ENCODE measurements at places on chromosomes 1 and 21.

DNA sequence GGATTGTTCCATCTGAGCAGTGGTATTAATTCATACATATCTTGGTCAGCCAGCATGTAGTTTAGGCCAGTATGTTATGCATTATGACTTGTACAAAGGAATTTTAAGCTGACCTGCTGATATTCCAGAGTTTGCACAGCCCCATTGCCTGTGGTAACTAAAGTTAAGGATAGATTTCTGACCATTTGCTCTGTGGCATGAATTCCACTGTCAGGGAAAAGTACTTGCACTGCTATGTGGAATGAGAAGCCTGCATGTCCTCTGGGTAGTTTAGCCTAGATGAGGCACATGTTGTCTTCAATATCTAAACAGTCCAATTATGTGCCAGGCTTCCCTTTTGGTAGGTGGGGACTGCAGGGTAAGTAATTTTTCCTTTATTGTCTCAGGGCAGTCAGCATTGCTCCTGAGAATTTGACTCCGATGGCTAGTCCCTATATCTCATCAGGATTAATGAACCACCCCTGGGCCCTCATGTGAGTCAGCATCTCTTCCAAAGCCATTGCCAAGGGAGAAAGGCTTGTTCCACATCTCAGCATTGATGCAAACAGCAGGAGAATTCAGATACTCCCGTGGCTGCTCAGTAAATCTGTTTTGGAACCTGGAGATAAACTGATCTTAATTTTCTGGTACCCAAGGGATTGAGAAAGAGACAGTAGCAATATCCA, 30.2 kb downstream of the NEK7 start:
- no peak for DNase-seq

GRCh38 chr1:167964646-167965045, 27.8 kb upstream of the MPC2 start:
- no peak for DNase-seq

DNA sequence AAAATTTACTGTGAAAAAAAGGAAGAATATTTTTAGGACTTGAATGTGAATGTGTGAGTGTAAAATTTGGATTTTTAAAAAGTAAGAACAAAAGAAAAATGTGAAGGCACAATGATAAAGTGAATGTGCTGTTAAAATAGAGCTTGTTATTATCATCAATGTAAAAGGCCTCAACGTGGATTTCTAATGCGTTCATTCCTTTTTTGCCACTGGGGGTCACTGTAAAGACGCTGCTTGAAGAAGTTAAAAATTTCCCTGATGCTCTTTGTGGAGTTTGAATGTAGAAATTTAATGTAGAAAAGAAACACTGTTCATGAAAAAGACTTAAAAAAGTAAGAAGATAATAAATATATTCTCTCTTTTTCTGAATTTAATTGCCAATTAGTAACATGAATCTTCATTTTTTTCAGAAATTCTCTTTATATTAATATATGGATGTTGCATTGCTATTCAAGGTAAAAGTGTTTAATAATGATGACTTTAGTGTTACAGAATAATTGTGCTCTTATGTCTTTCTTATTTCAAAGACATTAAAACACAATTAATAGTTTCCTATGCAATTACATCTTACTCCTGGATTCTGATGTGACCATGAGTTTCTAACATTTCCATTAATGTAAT, 161.5 kb downstream of the DNM3 start:
- DNase-seq = no peak

DNA sequence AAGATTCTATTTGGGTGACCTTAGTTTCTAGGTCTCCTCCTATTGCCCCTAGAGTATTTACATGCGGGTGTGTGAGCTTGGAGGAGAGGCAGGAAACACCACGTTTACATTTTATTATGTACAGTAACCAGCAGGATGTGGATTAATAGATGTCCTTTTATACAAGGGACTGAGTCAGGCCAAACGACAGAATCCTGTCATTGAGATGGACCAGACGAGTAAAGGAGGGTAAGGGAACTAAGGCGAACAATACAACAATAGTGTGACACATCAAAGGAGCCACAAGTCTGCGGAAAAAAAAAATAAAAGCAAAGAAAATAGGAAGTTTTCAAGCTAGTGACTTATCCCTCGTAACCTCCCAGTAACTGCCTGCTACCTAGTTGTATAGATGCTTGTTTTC, 151.1 kb downstream of the GABPA start:
- no peak for DNase-seq

DNA sequence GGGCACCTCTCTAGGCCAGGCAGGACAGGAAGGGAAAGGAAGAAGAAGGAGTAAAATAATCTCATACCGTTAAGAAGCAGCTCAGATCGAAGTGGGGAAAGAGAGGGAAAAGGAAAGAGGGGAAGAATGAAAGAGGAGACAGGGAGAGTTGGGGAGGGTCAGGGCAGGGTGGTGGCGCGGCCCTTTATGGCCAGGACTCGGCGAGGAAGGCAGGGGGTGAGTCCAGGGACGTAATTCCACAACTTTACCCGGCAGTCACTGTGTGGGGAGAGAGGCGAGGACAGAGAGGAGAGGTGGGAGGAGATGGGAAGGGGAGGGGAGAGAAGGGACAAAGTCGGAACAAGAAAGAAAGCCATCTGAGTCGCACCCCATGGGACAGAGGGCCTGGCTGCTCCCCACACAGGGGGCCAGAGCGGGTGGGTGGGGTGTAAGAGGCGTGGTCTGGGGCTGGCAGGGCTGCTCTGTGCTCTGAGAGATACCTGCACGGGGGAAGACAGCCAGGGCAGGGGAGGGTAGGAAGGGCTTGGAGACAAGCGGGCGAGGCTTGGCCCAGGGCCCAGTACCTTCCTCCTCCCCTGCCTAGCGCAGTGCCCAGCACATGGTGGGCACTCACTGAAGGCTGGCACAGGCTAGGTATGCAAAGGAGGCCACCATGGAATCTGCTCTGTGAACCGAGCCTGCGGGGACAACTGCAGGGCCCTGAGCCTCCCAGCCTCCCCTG, 49.4 kb downstream of the KIF21B start:
- DNase-seq = no peak

DNA sequence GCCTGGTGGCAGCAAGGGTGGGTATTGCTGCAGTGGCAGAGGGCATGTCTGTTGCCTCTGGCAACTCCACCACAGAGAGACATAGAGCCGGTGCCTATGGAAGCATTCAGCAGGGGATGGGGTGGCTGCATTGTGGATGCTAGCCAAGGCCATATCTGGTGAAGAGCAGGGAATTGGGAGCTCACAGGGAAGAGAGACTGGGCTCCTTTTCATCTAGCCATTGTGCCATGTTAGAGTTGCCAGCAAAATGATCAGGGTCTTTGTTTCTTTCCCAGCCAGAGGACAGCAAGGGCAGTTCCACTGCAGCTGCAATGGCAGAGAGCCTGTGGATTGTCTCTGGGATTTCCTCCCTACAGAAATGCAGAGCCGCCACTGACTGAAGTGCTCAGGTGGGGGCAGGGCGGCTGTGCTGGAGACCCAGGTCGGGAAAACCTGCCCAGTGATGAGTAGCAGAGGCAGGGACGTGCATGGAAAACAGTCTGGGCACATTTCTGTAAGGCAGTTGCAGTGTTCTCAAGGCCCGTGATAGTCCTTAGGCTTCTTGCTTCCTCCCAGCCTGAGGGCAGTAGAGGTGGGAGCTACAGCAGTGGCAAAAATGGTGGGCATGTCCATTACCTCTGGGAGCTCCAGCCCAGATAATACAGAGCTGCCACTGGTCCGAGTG, 40.2 kb upstream of the CYP4X1 start:
- DNase-seq = no peak

GRCh38 chr1:91273875-91274274, 130.8 kb downstream of the HFM1 start:
- DNase-seq = no peak

GRCh38 chr1:116567790-116568661, 2.8 kb downstream of the CD58 start:
- no peak for DNase-seq

DNA sequence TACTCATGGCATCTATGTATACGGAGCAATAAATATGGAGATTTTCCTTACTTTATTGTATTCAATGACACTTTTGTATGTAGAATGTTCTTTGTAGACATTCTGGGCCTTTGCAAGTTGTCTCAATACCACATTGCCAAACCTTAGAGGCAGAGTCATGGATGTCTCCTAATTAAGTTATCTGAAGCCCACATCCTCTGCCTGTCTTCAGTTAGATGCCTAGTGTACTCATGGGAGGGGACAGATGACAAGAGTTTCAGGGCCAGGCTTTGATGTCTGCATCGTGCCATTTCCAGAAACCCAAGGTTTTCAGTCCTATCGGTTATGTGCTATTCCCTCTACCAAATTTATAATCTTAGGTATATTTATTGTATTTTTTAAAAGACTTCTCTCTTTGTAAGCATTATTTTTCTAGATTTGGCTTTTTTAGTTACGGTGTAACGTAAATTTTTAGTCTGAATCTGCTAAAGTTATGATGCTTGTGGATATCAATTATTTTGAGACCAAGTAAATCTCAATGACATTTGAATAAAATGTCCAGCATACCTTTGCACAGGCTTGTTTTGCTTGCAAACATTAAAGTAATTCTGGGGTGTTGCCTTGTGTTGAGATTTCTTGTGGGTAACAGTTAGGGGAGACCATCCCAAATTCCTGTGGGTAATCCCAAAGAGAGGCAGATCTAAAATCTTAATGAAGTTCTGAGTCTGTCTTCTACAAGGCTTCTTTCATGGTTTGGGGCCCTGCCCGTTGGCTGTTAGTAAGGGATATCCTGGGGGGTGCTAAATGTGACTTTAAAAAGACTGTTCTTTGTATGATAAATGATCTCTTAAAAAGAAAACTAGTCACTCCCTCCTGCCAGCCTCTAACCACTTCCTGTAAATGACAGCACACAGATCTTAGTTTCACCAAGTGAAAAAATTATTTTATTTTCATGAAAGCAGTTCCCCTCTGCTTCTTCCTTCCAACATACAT, 8.0 kb upstream of the MACF1 start:
- DNase-seq = no peak

DNA sequence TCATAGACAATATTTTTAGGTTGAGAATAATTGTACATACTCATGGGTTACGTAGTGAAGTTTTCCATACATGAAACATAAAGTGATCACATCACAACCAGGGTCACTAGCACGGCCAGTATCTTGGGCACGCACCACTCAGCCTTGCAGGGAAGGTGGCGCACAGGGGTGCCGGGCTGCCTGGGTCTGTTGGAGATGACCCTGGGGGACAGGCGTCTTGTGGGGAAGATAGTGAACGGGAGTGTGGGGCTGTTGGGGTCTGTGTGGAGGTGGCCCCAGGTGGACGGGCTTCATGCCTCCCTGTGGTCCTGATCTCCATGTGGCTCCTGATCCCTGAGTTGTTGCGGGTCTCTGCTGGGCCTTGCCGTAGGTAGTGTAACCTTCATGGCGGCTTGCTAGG, 38.3 kb upstream of the PRSS38 start:
- no peak for DNase-seq

GRCh38 chr1:174968750-174969244, 30.9 kb upstream of the CACYBP start:
- DNase-seq = no peak

DNA sequence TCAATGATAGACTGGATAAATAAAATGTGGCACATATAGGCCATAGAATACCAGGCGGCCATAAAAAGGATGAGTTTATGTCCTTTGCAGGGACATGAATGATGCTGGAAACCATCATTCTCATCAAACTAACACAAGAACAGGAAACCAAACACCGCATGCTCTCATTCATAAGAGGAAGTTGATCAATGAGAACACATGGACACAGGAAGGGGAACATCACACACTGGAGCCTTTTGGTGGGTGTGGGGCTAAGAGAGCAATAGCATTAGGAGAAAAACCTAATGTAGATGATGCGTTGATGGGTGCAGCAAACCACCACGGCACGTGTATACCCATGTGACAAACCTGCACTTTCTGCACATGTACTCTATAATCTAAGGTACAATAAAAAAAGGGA, 883.4 kb upstream of the PRMT6 start:
- no peak for DNase-seq

GRCh38 chr1:29551123-29551936, 315.0 kb downstream of the PTPRU start:
- DNase-seq = no peak

DNA sequence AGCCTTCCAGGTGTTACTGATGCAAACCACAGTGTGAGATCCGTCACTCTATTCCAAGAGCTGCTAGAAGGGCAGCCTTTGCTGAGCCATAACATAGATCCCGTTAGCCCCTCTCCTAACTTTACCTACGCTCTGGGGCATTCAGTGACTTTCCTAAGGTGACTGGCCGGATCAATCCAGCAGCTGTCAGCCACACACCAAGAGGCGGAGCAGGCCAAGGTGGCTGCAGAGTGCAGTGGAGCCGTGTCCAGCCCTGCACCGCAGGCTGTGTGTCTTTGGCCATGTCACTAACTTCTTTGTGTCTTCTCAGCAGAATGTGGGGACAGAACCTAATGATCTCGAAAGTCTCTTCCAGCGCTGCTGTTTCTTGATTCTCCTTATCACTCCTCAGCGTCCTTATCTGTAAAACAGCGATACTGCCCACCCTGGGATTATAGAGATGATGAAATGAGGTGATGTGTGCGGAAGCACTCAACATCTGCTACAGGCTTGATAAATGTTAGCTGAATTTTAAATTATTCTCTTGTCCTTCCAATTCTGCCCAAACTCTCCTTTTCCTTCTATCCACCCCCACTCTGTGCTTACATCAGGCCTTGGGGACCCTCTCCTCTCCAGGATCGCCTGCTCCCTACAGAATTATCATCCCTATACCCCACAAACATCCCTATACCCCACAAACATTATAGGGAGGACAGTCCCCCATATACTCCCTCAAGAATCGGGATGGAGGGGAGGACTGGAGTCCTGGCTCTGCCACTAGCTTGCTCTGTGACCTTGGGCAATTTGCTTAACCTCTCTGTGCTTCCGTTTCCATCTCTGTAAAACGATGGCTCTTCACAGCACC, 25.8 kb upstream of the LRRN2 start:
- no peak for DNase-seq

DNA sequence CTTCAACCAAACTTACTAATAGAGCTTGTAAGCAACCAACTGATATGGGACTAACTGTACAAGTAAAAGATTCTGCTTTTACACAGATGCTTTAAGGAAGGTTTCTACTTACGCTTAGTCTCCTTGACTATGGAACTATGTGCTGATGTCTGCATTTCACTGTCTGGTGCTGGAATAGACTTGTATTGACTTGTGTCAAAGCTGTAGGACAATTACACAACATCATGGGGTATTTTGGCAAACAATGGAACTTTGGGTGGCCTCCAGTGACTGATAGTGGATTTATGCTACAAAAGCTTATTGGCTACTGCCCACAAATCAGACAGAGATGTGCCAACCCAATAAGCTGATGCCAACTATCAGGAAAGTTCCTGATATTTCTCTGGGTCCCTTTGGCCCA, 10.6 kb downstream of the CBR1 start:
- no peak for DNase-seq

- no peak for DNase-seq
Measured at GRCh38 chr1:58709540-58710175, 9.8 kb upstream of the MYSM1 start.

GRCh38 chr1:235002706-235003300, 125.8 kb downstream of the TOMM20 start:
- no peak for DNase-seq

- no peak for DNase-seq
Measured at GRCh38 chr1:14478120-14478519, 120.4 kb upstream of the KAZN start.

GRCh38 chr1:229170274-229170673, 100.6 kb upstream of the RAB4A start:
- DNase-seq = no peak

Data from GM18507 (cell line).